ENCODE measurements at places on chromosomes 2 and 18. TPM values are rescaled to one million over a fixed set of nuclear protein-coding genes. Genes with fewer than 3 reads are reported as not detected.

The C2orf80 gene
- total RNA-seq, result not detected

The TFPI gene
- 65.0 TPM for total RNA-seq

The GPBAR1 gene
- 1.7 TPM for total RNA-seq

The DSG4 gene
- not detected for total RNA-seq

The DQX1 gene
- total RNA-seq, result not detected

The CDH2 gene
- total RNA-seq, result 7.7 TPM

The PRR30 gene
- not detected for total RNA-seq

The MAP2 gene
- total RNA-seq, result 23.9 TPM

Measured in ovary (tissue), 10 donors.